ENCODE measurements at places on chromosomes 2 and 18.

DNA sequence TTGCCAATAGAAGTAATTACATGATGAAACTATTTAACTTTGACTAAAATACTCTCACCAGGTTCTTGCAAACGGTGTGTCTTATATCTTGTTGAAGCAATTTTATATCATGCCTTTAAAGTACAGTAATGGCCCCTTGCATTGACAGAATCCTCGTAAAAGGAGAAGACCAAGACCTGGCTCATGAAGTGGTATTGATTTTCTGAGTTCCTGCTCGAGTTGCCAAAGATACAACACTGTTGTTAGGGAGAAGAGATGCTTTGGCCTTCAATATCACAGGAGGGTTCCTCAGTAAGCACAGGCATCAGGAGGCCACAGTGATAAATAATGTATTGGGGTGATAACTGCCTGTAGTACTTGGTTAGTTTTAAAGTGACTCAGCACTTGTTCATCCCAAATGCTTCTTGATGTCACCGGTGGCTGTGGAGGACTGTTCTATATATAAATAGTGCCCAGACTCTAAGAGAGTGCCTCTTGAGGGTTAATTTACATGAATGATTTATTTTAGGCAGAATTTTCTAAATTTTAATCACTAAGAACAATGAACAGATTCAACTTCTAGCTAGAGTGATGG is 571.7 kb upstream of the FANCL start:
- no peak for DNase-seq

DNA sequence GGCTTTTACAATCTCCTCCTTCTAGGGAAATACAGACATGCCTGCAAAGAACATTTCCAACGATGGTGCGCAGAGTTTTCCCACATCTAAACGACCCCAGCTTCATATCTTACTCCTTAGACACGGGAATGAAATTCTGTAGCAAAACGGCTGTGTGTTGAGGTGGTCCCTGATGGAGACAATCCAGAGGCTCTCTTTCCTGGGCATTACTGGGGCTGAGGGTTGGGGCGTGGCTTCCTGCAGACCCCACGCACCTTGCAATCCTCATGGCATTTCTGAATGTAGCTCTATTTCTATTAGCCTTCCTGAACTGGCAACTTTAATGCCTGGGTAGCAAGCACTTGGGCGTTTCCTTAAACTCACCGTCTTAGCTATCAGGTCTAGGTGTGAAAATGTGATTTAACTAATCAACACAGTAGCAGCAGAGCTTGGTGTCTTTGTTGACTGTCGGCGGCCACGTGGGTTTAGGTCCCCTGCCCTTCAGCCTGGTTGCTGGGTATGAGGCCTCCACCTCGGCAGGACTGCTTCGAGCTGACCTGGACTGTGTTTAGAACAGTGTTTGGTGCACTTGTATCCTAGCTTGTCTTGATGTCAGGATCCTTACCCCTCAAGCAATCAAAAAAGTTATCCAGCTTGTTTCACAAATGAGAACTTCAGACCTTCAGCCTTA is 242.8 kb downstream of the GBX2 start:
- no peak for DNase-seq

DNA sequence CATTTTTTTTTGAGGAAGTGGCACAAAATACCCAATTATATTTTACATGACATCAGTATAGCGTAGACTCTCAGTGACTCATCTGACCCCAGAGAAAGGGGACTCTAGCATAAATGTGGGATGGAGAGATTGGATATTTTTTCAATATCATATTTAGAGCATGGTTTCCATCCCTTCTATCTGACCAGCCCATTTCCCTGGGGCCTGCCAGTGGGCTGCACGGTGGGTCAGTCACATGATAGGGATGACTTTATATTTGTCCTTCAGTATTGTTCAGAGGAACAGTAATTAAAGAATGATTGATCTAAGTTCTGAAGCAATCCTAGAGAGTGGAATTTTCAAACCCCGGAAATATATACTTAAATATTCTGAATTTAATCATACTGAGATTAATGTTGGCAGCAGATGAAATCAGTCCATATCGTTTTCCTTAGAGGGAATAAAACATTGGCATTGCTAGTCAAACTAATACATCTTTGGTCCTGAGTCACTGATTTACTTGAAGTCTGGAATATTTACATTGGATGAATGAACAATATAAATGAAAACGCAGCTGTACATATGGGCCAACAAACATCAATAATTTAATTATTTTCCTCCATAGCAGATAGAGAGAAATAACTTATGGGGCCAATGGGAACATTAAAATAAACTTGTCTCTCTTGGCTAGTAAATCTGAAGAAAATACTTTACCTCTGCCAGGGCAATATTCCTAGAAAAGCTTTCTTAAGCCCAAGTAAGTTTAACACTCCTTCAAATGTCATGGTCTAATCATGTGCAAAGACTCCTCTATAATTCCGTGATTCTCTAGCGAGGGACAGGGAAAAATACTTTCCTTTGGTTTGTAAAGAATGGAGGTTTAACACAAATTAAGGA is 563.6 kb upstream of the PKDCC start:
- no peak for DNase-seq

- no peak for DNase-seq
Observed at GRCh38 chr2:21021430-21021829, 22.4 kb downstream of the APOB start.

DNA sequence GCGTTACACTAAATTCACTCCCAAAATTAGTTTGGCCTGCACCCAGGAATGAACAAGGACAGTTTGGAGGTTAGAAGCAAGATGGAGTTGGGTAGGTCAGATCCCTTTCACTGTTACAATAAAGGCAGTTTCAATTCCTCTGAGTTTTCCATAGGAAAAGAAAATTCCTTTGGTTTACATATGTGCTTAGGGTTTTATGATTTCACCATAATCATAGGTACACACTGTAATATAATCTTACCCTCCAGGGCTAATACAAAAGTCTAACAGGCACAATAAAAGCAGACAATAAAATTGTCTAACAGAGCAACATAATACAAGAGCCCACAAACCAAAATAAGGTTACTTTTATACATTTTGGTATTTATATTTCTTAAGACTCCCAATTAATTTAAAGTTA is 391.5 kb upstream of the KCNJ3 start:
- DNase-seq = no peak

DNA sequence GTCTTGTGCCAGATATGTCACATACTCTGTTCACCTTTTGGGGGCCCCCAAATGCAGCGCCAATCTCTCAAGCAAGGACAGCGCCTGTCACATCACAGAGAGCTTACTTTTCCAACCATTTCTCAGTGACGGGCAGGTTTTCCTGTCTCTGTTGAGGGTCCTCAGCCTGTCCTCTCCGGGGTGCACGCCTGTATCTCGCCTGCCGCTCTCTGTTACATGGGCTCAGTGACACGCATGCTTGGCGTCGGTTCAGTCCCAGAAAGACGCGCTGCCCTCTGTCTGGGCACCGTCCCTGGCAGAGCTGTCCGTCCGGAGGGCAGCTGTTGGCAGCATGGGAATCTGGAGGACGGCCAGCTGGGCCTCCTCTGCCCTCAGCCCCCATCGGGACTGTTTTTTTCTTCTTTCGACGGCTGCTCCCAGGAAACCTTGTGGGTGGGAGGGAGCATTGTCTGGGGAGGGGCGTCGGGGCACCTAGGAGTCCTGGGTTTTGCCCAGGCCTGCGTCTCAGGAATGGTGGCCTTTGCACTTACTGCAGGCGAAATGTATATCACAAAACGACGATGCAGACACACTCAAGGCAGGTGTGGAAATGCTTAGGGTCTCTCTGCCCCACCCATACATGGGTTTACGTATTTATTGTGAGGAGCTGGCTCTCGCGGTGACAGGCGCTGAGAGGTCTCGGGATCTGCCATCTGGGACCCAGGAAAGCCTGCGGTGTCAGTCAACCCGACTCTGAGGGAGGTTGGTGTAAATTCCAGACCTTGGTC is 30.9 kb downstream of the RTP5 start:
- no peak for DNase-seq

- no peak for DNase-seq
Observed at GRCh38 chr2:99933894-99934650, 208.3 kb downstream of the AFF3 start.

- no peak for DNase-seq
Observed at GRCh38 chr2:35080231-35080910, 1275.2 kb upstream of the CRIM1 start.

DNA sequence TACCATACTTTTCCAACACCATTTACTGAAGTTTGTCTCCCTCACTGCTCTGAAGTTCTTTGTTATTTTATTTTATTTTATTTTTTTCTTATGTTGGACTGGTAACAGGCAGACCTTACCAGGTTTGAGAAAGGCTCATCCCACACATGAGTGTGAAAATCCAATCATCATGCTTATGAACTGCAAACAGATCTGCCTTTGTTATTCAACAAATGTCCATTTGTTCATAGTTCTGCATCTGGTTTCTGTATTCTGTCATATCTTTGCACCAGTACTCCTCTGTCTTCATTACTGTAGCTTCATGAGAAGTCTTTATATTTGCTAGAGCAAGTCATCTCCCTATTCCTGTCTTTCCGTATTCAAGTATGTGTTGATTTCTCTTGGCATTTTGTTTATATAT is 5.3 kb downstream of the RNU2-63P start:
- no peak for DNase-seq

DNA sequence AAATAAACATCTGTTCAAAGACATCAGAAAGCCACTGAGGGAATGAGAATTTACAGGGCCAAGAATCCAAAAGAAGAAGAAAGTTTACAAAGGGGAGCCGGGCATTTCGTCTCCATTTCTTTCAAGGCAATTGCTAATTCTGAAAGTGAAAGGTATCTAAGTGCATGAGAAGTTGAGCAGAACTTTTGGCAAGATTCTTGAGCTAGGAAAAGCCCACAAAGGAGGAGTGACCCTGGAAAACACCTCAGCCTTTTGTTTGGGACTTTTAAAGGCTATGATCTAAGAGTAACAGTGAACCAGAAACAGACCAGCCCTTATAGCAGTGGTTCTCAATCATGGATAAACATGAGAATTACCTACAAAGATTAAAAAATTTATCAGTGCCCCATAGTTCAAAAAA is 87.4 kb downstream of the MDH1 start:
- no peak for DNase-seq

- DNase-seq = no peak
Observed at GRCh38 chr2:197255543-197255942, 55.0 kb downstream of the ANKRD44 start.

GRCh38 chr2:85819811-85820510 is 66.2 kb downstream of the ATOH8 start:
- no peak for DNase-seq

- DNase-seq = no peak
Observed at GRCh38 chr18:69996951-69997798, 49.5 kb upstream of the CD226 start.

GRCh38 chr2:128437204-128437565 is 118.5 kb upstream of the HS6ST1 start:
- no peak for DNase-seq

DNA sequence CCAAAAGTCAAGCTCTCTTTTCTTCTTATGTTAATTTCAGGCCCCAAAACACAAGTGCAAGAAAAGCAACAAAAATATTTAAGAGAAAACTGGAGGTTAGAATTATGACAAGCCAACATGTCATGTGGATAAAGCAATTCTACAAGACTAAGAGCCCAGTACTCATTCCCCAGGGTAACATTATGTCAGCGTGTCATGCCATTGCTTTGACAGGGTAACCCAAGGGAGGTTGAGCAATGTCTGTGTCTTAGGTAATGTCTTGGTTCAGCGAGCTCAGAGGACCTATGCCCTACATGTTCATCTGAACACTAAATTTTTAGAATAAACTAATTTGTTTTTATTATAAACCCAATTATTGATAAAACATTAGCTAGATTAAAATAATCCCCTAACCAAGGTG is 173.2 kb upstream of the ZNF804A start:
- DNase-seq = no peak

GRCh38 chr2:6750411-6751158 is 115.1 kb downstream of the CMPK2 start:
- DNase-seq = no peak

GRCh38 chr2:112642561-112642960 is 3.2 kb upstream of the SLC20A1 start:
- DNase-seq = no peak

DNA sequence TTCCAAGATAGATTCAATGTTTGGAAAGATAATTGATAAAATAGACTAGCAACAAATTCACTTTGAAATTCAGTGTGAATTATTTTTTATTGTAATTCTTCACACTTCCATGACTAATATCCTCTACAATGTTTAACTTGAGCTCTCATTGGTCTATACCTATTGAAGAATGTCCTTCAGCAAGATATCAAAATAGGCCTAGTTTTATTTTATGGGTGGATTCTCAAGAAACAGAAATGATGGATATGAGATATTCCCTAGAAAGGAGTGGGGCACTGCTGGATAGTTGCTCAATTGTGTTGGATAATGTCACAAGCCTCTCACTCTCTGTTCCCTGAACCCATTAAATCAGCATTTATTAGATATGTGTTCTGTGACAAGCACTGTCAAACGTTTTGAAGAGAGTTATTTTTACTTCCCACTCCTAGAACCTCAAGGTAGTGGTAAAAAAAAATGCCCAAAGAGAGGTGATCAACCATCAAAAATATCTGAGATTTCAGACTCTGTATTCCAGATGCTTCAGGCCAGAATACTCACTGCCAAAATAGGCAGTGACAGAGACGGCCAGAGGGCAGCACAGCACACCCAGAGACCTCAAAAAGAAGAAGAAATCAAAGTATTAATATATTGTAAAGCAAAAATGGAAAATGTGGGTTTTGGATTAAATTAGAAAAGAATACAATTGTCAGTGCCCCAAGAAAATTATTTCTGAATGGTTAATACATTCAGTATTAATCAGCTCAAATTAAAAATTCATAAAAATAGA is 87.5 kb downstream of the TRIB2 start:
- no peak for DNase-seq

DNA sequence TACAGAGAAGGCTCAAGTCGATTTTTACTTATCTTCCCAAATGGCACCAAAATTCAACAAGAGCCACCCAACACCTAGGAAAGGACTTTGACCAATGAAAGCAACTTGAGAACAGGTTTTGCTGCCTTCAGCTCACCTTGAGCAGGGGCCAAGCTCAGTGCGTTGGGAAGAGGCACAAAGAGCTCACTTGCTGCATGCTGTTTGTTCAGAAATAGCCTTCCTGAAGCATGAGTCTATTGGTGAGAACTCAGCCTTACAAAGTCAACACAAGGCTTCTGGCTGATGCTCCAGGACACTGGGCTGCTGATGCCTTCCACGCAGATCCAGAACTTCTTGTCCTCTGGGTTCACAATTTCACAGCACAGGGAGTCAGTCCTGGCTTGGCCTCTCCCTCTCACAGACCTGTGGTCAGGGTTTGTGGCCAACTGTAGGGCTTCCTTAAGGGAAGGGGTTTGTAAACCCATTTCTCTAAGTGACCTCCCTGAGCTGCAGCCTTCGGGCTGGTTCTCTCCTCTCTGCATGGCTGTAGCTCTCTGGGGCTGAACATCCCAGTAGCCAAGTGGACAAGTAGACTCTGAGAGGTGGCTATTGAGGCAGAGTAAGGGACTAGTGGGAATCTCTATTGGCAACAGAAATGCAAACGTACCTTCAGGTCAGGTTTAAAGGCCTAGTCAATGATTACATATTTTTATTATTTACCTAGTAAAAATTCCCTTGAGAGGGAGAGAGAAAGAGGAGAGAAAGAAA is 124.7 kb upstream of the GATA6 start:
- DNase-seq = no peak
